CD4-positive, alpha-beta T cell treated with Interleukin-17A for 4 hours (primary cell): ENCODE measurements at places on chromosomes 1 and 21.

GRCh38 chr1:25018110-25018735, 88.1 kb upstream of the RUNX3 start:
- no peak for DNase-seq

- DNase-seq: peak; percentile 33
These were observed 93.9 kb downstream of the ADCY10 start for GRCh38 chr1:167819849-167820683.

- DNase-seq: no peak
These were observed 23.2 kb upstream of the CLDN17 start for GRCh38 chr21:30189773-30190172.

DNA sequence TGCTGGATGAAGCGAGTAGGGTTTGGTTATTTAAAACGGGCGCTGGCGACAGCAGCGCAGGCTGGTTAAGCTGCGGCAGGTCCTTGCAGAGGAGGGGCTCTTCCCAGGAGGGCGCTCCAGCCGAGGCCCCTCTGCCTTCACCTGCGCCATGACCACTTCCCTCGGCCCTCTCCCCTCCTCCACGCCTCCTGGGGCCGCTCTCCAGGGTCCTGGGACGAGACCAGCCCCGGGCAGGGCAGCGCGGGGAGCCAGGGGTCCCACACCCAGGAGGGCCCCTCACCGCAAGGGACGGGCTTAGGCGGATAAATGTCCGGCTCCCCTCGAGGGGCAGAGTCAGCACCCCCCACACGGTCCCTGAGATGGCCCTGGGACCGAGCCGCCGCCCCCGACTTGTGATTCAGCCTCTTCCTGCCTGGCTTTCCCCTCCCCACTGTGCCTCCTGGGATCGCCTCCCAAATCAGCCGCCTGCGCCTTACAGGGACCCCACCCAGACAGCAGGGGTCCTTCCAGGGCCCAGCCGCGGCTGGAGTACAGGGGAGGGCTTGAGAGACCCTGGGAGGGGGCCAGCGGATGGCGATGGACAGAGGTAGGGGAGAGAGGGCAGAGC, 380.7 kb downstream of the MATN1 start:
- DNase-seq: no peak
